Activated CD4-positive, alpha-beta T cell treated with anti-CD3 and anti-CD28 coated beads, Interleukin-2, amount 50 U/mL, for 16 hours (primary cell): ENCODE measurements at places on chromosomes 3 and 15.

GRCh38 chr15:39165020-39165706 lies 415.7 kb upstream of the THBS1 start:
- DNase-seq = no peak

DNA sequence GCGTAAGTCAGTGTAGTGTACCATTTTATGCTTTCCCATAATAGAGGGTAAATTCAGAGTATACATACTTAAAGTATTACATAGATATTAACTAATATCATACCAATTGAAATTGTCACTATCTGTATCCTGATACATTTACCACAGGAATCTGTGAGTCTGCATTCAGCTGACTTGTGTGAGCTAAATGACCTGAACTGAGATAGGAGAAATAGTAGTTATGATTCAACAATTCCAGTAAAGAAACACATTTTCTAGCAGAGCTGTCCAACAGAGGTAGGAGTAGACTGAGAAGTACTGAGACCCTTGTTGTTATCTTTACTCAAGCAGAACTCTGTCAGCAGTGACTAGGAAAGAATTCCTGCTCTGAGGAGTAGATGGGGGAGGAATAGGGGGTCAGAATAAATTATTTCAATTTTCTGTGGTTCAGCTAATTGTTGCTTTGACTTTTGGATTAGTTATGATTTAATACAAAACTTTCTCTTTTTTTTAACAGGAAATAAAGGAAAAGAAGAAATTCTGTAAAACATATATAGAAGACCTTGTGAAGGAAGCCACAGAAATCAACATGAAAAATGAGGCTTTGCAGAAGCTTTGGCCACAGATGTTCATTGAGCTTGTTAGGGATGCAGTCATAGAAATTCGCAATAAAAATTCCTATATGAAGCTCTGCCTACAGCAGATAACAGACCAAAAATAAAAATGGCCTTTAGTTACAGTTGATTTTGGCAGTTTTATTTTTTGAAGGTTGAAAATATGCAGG lies 66.2 kb upstream of the THSD4 start:
- no peak for DNase-seq

DNA sequence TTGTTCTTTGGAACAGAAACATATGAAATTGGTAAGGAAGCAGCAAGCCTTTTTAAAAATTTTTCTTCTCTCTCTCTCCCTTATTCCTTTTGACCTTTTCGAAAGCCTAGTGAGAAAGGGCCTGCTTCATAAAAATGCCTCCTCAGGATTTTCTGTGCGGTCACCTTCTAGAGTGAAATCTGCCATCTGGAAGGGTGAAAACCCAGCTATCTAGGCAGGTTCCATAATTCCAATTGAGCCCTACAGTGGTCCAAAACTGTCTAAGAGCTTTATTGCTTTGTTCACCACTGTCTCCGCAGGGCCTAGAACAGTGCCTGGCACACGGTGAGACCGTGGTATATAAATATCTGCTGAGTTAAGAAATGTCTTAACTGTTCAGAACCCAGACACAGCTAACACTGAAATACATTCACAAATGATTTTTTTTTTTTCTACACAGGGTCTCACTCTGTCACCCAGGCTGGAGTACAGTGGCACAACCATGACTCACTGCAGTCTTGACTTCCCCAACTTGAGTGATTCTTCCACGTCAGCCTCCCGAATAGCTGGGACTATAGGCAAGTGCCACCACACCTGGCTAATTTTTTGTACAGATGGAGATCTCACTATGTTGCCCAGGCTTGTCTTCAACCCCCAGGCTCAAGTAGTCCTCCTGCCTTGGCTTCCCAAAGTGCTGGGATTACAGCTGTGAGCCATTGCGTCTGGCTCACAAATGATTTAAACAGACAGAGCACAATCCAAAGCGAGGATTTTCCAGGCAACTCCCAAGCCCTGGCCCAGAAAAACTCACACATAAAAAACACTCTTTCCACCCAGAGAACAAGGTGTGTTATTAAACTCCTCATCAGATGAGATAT lies 64.4 kb downstream of the FRMD4B start:
- no peak for DNase-seq

DNA sequence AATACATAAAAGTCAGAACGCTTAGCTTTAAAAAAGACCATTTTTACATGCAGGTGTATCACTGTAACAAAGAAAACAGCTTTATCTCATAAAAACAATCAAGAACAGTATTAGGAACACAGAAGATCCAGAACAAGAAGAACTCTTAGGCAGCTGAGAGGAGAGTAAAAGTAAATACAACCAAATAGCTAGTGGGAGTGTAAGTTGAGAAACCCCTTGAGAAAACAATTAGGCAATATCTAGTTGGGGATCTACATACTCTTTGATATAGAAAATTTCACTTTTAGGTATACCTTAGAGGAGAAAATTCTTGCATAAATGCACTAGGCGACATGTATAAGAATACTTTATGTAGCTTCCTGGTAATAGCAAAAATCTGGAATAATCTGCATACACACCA lies 7.5 kb downstream of the TMF1 start:
- DNase-seq = no peak

DNA sequence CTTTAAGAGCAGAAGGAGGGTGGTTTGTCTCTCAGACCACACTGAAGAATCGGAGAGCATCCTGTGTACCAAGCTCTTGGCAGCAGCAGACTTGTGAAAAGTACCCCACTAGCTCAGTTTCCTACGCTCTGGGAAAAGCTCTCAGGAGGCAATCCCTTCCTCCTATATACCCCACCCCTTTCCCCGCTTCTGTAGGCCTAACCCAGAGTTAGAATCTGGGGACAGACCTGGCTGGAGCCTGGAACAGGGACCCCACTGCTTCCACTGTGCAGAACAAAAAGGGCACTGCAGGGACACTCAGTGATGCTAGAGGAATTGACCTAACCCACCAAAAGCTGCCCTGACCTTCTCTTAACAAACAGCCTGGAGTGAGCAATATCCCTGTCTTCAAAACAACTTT lies 70.0 kb upstream of the CCDC39 start:
- DNase-seq = no peak

GRCh38 chr3:149145974-149146373 lies 16.5 kb downstream of the HPS3 start:
- no peak for DNase-seq

GRCh38 chr15:51798281-51798680 lies 31.2 kb upstream of the TMOD3 start:
- DNase-seq = peak; percentile 6

GRCh38 chr15:74134387-74135027 lies 4.1 kb downstream of the ISLR2 start:
- peak; percentile 27 for DNase-seq

DNA sequence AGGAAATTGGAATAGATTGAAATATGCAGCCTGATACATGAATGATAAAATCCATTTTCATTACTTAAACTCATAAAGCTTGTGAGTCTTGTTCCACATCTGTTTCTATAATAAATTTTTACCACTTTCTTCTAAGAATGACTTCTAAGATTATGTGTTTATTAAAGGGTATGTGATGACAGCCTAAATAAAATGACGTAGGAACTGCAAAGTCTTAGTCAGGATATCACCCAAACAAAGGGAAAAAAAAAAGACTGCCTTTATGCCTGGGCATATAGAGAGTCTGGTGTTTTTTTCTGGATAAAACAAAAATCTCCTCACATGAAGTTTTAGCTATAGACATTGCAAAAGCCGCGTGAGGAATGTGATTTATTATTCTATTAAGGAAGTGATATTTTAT lies 844.0 kb downstream of the DIPK2A start:
- DNase-seq = no peak

DNA sequence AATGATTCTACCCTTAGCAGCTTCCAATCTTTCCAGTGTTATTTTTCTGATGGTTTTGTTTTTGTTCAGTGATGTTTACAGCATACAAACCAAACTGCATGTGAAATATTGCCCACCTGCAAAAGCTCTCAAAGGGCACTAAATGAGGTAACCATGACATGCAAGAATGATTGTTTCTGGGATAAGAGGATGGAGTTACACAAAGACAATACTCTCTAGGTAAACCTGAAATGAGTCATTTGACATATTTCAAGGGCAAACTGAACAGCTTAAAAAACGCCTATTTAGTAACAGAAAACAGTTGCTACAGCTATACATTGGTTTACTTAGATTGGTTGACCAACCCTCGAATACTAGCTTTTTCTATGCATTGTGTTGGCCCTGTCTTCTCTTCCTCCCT lies 481.7 kb downstream of the ZPLD1 start:
- no peak for DNase-seq

GRCh38 chr3:161682715-161683114 lies 186.1 kb downstream of the OTOL1 start:
- no peak for DNase-seq

DNA sequence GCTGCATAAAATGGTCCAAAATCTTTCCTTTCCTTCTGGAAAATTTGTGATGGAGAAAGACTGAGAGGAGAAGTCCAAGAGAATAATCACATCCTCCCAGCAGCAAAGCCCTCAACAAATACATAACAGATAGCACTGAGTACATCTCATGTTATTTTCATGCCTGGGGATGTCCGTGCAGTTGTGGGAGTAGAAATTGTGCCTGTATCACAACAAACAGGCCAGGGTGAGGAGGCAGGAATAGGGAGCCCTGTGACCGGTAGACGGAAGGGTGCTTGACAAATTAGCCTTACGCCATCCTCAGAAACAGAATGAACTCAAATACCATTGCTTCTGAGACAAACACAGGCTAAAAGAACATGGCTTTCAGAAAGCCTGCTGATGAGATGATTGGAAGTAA lies 333.2 kb upstream of the UMPS start:
- DNase-seq = no peak

DNA sequence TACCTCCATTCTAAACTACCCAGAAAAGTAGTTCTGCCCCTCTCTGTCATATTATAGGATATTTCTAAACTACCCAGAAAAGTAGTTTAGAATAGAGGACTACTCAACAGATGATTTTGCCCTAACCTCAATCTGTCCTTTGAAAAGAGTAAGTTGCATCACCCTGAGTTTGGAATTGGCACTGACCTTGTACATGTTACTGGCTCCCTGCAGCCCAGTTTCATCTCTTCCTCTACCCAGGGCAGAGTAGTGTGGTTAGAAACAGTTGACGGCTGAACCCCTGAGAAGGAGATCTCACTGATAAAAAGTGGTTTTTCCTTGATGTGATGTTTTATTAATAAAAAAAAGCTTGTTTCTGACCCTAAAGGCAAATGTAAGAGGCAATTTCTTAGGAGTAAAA lies 340.5 kb upstream of the NECTIN3 start:
- DNase-seq = no peak

DNA sequence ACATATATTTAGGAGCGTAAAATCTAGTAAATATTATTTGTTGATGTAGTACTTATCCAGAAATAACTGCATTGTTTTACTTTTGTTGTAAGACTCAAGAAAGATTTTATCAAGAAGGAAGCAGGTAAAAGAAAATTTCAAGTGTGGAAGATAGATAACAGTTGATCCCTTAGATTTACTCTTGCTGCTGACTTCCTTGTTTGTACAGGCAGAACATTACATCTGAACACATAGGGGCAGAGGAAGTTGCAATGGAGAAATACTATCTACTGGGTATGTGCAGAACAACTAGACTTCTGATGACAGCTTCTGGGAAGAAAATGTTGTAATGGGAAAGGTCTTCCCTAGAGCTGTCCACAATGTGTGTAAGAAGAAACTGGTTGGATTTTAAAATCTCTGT lies 350.6 kb downstream of the NLGN1 start:
- no peak for DNase-seq

- no peak for DNase-seq
These were observed 563.6 kb upstream of the ADAMTS9 start for GRCh38 chr3:65251375-65251774.

- no peak for DNase-seq
These were observed 48.7 kb downstream of the MYO5C start for GRCh38 chr15:52246686-52247431.

DNA sequence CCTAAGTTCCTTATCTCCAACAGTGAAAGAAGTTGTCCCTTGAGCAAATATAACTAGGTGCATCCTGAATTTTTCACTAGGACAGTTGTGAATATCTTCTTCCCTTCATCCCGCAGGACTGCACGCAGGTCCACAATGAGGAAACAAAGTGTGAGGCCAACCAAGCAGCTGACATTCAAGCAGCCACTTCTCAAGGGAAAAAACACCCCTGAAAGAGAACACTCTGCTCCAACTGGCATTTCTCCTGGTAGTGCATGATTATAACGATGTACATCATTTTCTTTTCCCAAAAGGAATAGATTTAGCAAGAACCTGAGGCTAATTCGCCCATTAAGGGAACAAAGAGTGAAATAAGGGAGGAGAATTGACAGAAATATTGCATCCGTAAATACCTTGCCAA lies 74.5 kb downstream of the ANXA2 start:
- no peak for DNase-seq

GRCh38 chr15:71685420-71685993 lies 124.8 kb upstream of the NR2E3 start:
- no peak for DNase-seq

- no peak for DNase-seq
These were observed 878.0 kb downstream of the PDCD6IP start for GRCh38 chr3:34676436-34676835.

DNA sequence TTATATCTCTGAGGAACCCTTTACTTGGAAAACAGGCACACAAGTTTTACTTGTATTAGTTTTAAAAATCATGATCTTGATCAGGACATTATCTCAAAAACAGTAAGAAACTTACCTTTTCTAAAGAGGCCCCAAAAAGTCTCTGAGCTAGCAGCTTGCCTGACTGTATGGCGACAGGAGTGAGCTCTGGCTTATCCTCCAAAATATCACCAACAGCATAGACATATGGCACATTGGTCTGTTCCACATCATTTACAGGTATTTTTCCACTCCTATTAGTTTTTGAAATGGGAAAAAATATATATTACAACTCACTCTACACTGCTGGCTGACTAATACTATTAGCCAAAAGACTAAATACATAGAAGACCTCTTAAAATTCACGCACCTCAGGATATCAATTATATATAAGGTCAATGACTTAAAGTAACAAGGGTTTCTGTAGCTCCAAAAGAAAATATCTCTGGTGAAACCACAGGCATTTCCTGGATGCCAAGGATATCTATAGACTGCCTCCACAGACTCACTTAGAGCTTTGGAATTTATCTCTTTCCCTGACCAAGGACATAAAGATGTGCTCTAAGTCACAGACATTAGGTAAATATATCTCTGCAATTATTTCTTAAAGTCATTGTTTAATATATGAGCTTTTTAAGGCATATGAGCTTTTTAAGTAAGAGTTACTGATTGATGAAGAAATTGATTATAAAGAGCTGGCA lies 33.1 kb downstream of the TXNRD3 start:
- no peak for DNase-seq

- no peak for DNase-seq
These were observed 219.3 kb downstream of the SLC9A9 start for GRCh38 chr3:143628971-143629370.

DNA sequence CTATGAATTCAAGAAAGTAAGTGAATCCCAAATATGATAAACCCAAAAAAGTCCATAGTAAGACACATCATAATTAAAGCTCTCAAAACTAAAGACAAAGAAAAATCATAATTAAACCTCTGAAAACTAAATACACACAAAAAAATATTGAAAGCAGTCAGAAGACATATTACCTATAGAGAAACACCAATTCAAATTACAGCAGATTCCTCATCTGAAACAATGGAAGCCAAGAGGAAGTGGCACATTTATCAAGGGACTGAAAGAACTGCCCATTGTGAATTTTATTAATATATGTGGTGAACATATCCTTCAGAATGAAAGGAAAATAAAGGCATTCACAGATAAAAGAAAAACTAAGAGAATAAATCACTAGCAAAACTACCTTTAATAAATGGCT lies 128.2 kb downstream of the SCAPER start:
- no peak for DNase-seq

GRCh38 chr3:163043074-163043473 lies 1546.5 kb downstream of the OTOL1 start:
- DNase-seq = no peak
